Stimulated activated CD8-positive, alpha-beta memory T cell treated with anti-CD3 and anti-CD28 coated beads, Interleukin-15, amount 100 ng/mL, for 24 hours (primary cell): ENCODE measurements at places on chromosomes 11 and 22.

- no peak for DNase-seq
Observed at GRCh38 chr11:126146454-126147192, 64.8 kb downstream of the RPUSD4 start.

DNA sequence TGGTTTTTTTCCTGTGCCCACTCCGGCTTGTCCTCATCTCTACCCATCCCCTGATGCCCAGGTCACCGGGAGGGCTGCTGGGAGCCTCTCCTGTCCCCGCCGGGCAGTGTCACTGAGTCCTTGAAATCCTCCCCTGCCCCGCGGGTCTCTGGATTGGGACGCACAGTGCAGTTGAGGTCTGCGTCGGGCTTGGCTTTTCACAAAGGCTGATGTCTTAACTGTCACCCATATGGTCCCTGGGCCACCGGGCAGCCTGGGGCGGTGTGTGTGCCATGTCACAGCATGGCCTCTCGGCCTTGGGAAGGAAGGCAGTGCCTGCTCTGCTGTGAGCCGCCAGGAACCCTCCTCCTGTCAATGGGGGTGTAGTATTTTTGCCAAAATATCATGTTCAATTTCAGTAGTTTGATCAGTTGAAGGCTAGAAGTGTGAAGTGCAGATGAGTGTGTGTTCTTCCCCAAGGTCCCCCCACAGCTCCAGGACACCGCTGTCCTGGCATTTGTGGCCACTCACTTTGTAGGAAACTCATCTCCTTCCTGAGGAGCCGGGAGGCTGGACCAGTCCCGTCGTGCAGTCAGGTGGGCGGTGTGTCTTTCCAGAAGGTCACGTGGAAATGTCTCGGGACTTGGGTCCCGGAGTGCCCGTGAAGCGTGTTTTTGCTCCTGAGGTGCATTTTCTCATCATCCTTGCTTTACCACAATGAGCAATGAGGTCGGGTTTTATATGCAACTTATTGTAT lies 37.6 kb downstream of the CTTN start:
- no peak for DNase-seq

- no peak for DNase-seq
Observed at GRCh38 chr22:46008291-46008690, 31.3 kb upstream of the WNT7B start.

GRCh38 chr11:17760102-17761029 lies 25.8 kb downstream of the KCNC1 start:
- no peak for DNase-seq

GRCh38 chr11:118673361-118674081 lies 5.9 kb downstream of the TREH start:
- DNase-seq: no peak

GRCh38 chr11:61879152-61879551 lies 12.2 kb downstream of the FADS3 start:
- DNase-seq: no peak

DNA sequence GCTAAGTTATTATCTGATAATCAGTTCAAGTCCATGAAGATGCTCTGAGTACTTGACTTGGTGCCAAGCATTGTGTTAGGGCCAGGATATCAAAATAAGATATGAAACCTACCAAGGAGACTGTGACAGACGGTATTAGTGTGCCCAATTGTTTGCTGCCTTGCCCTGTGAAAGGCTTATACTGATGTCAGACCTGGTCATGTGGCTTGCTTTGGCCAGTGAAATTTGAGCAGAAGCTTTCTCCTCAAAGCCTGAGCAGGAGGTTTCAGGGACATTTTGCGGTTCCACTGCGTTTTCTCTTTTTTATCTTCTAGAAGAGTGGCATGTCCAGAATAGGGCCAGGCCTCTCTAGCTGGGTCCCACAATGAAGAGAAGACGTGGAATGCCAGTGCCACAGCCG lies 15.8 kb upstream of the PKNOX2 start:
- no peak for DNase-seq
